Stimulated activated CD8-positive, alpha-beta memory T cell treated with anti-CD3 and anti-CD28 coated beads, Interleukin-7, amount 100 ng/mL, for 1 hour (primary cell): ENCODE measurements at places on chromosomes 1 and 21.

- no peak for DNase-seq
These were observed 465.6 kb downstream of the CAMTA1 start for GRCh38 chr1:7250597-7251453.

- no peak for DNase-seq
These were observed 22.8 kb downstream of the ECE1 start for GRCh38 chr1:21267191-21268077.

- no peak for DNase-seq
These were observed 166.3 kb downstream of the TBX15 start for GRCh38 chr1:118821801-118822200.

- no peak for DNase-seq
These were observed 109.3 kb downstream of the KAZN start for GRCh38 chr1:14707531-14708445.

GRCh38 chr1:196181594-196181878 lies 426.7 kb downstream of the KCNT2 start:
- no peak for DNase-seq

DNA sequence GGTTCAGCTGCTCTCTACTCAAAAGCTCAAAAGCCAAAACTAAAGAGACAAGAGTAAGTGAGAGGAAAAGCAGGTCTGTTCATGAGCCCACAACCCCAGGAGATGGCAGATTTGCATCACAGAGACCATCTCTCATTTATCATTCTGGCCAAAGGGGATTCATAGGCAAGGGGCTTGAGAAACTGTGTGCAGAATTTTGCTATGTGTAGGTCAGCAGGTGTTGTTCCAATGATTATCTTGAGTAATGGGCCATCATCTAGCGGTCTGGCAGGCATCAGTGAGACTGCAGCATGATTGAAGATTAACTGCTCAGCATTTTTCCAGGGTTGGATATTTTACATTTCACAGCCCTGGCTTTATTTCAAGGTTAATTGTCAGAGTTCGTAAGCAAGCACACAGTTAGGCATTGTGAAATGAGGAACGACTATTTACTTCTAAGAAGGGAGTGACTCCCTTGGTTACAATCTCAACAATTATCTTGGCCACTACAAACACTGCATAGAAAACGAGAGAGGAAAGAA lies 1204.6 kb upstream of the TMPRSS15 start:
- no peak for DNase-seq

DNA sequence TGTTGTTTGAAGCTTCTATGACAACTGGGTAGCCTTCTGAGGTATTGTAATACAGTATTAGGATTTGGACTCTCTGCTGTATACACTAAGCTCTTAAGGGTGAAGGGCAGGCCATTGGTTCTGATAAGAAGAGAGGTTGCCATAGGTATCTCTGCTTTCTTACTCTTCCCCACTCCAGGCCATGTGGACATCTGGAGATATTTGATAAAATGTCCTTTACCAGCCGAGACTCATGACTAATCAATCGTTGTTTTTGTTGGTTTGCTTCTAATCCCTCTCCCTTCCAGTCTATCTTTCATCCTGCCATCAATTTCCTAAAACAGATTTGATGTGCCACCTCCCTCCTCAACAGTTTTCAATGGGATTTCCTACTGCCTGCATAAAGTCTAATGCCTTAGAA lies 64.6 kb upstream of the WDR26 start:
- DNase-seq, result no peak

DNA sequence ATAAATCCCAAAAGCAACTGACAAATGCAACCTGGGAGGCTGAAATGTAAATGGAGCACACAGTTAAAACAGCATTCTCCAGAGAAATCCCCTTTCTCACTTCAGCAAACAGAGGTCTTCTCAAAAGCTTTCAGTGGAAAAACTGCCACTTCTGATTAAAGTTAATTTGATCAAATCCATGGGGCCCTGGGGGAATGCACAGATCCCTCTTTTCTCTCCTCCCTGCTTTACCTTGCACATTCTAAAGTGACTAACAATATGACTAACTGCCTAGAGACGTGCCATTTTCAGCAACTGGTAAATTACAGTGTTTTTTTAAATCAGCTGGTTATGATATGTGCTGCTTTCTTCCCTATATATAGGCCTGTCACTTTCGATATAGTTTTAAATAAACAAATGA lies 142.5 kb downstream of the RERE start:
- DNase-seq, result no peak

GRCh38 chr1:58928514-58928913 lies 144.7 kb upstream of the JUN start:
- no peak for DNase-seq

DNA sequence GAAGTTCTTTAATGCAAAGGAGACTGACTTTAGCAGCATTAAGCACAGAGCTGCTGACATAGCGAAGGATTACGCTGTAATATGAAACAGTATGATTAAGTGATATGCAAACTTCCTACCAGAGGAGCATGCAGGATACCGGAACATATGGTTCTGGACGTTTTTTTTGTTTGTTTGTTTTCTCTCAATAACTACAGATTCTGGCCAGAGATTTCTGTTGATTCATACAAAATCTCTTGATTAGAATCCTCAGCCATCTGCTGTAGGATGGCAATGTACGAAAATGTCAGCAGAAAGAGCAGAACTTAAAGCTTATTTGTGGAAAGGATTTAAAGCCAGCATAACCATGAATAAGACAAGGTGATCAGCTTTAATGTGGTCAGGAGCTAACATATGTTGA lies 970.7 kb downstream of the KCNT2 start:
- no peak for DNase-seq

DNA sequence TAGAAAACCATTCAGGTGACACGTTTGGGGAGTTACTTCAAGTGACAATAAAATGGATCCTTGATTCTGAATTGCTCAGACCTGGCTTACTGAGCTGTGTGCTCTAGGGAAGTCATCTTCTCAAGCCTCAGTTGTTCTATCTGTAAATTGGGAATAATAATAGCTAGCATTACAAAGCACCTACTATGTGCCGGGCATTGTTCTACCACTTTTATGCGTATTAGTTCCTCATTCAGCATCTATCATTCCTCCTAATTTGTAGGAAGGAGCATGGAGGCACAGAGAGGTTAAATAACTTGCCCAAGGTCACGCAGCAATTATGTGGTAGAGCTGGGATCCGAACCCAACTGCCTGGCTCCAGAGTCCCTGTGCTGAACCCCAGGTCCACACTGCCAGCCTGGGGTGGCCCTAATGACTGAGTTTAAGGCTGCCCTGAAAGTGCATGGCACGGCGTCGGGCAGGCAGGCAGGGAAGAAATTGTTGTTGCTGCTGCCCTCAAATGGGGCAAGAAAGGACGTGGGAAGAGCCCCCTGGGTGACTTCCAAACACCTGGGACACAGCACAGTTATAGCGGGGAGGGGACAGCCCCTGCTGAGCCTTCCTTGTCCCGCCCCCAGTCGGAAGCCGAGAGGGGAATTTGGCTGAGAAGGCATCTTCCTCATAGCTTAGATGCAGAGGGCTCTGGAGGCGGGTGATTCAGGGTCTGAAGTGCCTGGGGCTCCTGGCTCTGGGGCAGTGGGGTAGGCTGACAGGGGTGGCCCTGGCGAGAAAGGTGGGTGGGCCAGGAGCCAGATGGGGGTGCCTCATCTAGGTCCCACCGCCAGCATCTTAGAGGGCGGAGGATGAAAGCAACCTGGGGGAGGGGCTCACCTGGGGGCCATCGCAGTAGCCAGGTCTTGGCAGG lies 86.5 kb upstream of the IFFO2 start:
- no peak for DNase-seq

GRCh38 chr1:168623831-168624230 lies 47.4 kb downstream of the XCL1 start:
- no peak for DNase-seq

- DNase-seq, result no peak
These were observed 1.0 kb downstream of the SMYD2 start for GRCh38 chr1:214281720-214282629.

- no peak for DNase-seq
These were observed 124.0 kb upstream of the C8B start for GRCh38 chr1:57089855-57090254.

DNA sequence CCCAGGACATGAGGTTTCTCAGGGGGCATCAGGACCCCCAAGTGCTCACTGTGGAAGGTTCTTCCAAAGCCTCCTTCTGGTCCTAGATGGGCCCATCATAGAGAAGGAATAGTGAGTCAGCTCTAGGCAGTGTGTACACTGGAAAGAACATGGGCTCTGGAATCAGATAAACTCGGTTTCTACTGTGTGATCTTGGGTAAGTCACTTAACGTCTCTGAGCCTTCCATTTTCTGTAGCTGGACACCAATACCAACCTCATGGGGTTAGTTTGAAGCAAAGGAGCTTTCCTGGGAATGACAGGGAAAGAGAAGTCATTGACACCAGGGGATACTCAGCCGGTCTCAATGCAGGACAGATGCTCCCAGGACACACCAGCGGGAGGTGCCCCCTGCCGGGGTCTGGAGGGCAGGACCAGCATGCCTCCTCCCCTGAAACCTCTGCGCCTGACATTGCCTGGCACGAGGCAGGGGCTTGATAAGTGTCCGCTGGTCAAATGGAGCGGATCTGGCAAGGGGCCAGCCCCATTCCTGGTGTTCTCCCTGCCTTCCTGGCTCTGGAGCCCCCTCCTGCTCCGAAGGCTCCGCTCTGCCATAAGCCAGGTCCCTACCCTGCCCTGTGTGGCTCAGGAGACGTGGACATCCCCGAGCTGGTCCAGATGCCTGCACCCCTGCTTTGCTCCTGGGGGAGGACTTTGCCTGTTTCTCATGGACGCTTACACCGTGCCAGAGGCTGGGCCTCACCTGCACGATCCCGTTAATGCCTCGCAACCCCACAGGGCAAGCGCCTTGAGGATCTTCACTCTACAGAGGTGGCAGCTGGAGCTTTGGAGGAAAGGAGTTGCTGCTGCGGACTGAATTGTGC lies 52.8 kb downstream of the EDN2 start:
- DNase-seq, result no peak

DNA sequence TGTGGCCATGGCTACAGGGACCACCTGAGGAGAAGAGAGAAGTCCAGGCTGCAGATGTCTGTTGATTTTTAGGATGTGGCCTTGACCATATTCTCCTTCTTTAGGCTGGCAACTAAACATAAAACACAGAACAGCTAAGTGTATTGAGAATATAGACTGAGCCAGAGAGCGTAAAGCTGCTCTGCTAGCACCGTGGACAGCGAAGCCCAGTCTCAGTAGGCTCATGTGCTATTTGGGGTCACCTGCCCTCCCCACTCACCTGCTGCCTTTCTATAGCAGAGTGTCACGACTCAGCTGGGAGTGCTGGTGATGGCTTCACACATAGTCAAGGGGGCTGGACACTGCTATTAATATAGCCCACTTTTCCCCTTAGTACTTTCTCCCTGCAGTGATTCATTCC lies 278.5 kb downstream of the KCNH1 start:
- DNase-seq, result no peak

DNA sequence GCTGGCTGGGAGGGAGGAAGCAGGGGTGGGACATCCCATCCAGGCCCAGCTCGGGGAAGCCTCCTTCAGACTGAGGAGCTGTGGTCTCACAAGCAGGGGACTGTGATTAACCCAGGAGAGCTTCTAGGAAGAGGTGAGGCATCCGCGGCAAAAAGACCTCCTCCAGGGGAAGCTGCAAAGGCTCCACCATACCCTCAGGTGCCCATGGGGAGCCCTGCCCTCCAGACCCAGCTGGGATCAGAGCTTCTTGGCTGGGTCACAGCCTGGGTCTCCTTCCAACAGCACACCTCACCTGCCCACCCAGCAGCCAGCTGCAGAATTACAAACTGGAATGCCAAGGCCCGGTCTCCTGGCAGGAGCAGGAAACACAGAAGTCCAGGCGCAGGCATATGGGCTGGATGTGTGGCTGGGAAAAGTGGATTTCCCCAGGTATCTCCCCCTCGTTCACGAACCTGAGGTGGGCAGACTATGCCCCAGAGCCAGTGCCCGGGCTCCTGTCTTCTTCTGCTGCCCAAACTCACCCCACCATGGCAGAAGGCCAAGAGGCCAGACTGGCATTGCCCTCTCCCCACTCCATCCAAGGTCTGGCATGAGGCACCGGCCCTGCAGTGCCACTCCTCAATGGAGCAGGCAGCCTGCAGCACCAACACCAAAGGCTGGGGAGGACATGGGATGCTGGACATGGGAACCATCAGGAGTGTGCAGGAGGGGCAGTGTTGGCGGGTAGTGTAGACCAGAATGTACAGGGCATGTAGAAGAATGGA lies 15.4 kb upstream of the ARF1 start:
- no peak for DNase-seq
